Adrenal gland (tissue), 19 donors: ENCODE measurements at places on chromosomes 12 and 14. TPM values are rescaled to one million over a fixed set of nuclear protein-coding genes. Genes with fewer than 3 reads are reported as not detected.

Gene HCAR2
- total RNA-seq: 0.26 TPM

Gene KRT73
- not detected for total RNA-seq

Gene SCNN1A
- total RNA-seq: 12.0 TPM

Gene CLEC2A
- not detected for total RNA-seq

Gene ACOT6
- not detected for total RNA-seq

Gene PKP2
- 1.7 TPM for total RNA-seq

Gene ATP5F1B
- total RNA-seq: 1,073 TPM

GRCh38 chr14:91376547-91377477, 40.8 kb downstream of the CCDC88C start:
- no peaks in the 10 kb centered on the region for H3K27me3 ChIP-seq
- DNase-seq: no peak
- H3K36me3 ChIP-seq: no peaks in the 10 kb centered on the region
- no peaks in the 10 kb centered on the region for H3K4me1 ChIP-seq
- H3K4me3 ChIP-seq: no peak overlapping the region
- H3K27ac ChIP-seq: no peak overlapping the region

DNA sequence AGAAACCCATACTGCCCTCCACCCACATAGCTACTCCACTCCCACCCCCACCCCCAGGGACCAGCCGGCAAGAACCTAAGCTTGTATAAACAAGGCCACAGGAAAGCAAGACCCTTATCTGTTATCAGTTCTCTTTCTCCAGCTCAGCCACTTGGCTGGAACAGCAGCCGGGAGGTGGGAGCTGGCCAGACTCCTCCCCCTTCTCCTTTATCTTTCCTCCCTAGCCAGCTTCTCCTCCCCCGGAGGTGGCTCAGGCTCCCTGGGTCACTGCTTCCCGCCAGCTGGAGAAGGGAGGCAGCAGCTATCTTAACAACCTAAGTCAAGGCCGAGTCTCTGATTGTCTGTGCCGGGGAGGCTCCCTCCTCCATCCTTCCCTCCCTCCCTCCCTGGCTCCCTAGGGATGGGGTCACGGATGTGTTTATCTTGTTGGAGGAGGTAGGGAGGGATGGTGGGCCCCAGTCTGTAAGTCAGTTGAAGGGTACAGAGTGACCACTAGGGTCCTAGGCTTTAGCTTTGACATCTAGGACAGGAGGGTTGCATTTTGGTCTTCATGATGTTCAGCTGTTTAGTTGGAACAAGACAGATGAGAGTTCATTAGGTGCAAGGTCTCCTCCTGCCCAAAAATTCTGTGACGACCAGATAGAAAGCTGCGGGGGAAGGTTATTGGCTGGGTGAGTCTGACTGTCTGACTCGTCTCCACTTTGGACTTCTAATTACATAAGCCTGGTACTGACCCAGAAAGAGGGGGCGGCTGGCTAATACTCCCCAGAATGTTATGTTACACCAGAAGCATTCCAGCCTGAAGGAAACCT, 29.7 kb downstream of the ZFP36L1 start:
- H3K4me1 ChIP-seq: peaks cover 27% of the 10 kb centered on the region
- H3K4me3 ChIP-seq: no peak overlapping the region
- no peaks in the 10 kb centered on the region for H3K36me3 ChIP-seq
- H3K27me3 ChIP-seq: no peaks in the 10 kb centered on the region
- H3K27ac ChIP-seq: peak overlapping the region; percentile 68
- DNase-seq: peak; percentile 91

- no peak overlapping the region for H3K4me3 ChIP-seq
- H3K36me3 ChIP-seq: no peaks in the 10 kb centered on the region
- no peaks in the 10 kb centered on the region for H3K27me3 ChIP-seq
- H3K27ac ChIP-seq: no peak overlapping the region
Observed at GRCh38 chr14:75120541-75121291, 6.1 kb downstream of the NEK9 start.

DNA sequence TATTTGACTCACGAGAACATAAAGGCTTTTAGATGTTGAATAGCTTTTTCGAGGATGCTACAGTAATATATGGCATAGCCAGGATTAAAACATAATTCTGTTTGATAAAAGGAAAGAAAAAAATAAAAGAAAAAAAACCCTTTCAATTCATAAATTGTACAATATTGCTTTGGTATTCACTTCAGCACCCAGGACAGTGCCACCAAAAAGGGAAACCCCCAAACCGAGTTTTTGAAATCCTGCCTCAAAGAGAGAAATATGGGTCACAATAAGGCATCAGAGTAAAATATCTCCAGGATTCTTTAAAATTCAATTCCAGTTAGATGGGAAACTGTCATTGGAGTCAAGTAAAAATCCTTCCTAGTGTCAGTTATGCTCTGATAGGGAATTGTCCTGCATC, 551.2 kb upstream of the SEL1L start:
- H3K27me3 ChIP-seq: no peaks in the 10 kb centered on the region
- no peak overlapping the region for H3K4me3 ChIP-seq
- H3K27ac ChIP-seq: no peak overlapping the region
- H3K4me1 ChIP-seq: no peaks in the 10 kb centered on the region

DNA sequence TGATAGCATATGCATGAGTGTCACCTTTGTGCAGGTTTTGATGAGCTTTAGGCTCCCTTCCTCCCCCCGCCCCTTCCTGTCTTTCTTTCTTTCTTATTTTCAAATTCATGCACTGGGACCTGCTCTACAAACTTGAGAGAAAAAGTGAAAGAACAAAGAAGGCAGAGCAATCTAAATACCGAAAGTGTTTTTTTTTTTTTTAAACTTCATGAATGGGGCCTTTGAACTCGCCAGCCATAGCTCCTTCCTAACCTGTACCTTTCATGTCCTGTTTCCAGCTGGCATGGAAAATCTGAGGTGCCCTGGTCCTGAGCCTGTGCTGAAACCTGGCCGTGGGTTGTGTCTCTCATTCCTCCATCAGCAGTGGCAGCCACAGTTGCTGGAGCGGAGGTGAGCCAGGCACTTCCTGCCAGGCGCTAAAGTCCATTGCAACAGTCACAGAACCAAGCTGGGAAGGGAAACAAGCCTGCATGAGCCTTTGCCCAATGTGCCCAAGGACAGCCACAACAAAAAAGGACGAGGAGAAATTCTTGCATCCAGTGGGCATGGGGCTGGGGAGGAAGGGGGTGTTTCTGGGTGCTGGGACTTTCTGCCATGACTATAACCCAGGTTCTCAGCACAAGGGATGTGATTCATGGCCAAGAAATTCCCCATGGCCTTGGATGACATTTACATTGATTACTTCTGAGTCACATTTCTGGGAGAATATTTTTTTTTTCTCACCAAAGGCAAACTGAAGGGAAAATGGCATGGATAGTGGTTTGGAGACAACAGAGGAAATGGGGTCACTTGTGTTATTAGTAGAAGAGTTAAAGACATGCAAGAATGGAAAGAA, 102.7 kb downstream of the TMEM30B start:
- peaks cover 13% of the 10 kb centered on the region for H3K4me1 ChIP-seq
- H3K27ac ChIP-seq: no peak overlapping the region
- peak; percentile 76 for DNase-seq
- no peaks in the 10 kb centered on the region for H3K36me3 ChIP-seq

- peak overlapping the region; percentile 40 for H3K27ac ChIP-seq
- H3K4me3 ChIP-seq: no peak overlapping the region
- H3K4me1 ChIP-seq: peaks cover 58% of the 10 kb centered on the region
Observed at GRCh38 chr14:88835661-88836060, 11.2 kb downstream of the TTC8 start.

DNA sequence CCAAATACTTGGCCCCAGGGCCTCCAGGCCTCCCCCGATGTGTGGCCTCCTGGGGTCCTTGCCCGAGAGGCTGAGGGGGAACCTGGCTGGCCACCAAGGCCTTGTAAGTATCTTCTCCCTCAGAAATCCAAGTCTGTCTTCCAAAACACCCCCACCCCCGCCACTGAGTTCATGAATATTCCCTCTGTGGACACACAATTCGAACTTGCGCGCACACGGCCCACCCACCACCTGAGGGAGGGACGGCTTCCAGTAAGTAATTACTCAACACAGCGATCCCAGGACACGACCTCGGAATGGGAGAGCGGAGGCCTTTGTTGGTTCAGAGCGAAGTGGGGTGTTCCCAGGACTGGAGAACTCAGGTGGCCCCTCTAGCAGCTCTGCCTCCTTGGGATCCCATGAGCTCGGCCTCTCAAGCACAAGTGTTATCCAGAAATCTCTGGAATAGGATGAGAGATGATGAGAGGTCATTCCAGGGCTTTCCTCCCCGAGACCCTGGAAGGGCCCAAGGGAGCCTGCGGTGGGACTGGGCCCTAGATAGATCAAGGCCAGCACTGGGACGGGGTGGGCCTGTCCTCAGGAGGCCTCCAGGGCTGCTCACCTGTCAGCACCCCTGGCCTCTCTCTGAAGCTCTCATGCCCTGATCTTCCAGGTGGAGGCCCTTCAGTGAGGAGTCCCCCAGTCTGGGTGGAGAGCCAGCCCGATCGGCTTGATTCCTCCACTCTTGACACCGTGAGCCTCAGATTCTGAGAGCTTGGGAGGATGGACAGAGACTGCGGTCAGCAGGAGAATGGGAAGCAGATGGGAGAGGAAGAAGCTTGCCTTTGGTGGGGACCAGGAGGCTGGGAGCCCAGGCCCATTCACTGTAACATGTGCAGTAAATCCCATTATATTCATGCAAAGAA, 219.0 kb upstream of the RTL1 start:
- H3K27ac ChIP-seq: no peak overlapping the region
- H3K27me3 ChIP-seq: peaks cover 5% of the 10 kb centered on the region
- DNase-seq: no peak
- no peaks in the 10 kb centered on the region for H3K36me3 ChIP-seq
